ENCODE measurements at places on chromosomes 2 and 18.

DNA sequence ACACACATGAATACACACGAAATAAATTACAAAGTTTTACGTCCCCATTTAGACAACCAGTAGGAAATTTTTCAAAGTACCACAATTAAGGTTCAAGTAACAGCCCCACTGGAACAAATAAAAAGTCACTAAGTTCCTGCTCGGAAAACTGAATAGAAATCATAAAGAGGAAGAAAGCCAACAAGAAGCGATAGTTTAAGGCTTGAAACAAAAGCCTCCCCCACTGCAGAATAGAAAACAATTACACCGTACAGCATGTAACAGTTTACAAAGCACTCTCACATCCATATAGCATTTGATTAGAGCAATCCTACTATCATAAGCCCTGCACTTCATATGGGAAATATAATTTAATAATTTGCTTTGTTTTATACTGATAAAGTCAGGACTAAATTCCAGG, 15.5 kb downstream of the KLF7 start:
- no peak for DNase-seq

GRCh38 chr2:237733677-237734300, 64.8 kb upstream of the RBM44 start:
- peak; percentile 60 for DNase-seq

- DNase-seq, result no peak
Observed at GRCh38 chr2:135245071-135245470, 193.0 kb downstream of the RAB3GAP1 start.

DNA sequence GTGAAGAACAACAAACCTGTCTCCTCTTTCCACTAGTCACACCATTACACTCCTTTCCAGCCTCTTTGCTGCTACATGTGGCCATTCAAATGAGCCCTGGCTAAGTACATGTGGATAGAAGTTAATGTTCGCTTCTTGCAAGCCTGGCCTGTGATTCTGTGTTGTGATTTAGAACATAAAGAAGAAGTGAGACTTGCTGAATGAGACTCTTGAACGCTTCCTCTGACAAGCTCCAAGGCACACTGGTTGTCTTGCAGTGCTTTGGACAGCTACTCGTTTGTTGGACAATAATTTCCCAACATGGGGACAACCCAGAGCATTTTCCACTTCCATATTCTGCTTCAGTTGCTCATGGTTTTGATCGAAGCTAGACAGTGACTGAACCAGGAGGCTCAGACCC, 57.3 kb downstream of the CCDC74A start:
- no peak for DNase-seq

DNA sequence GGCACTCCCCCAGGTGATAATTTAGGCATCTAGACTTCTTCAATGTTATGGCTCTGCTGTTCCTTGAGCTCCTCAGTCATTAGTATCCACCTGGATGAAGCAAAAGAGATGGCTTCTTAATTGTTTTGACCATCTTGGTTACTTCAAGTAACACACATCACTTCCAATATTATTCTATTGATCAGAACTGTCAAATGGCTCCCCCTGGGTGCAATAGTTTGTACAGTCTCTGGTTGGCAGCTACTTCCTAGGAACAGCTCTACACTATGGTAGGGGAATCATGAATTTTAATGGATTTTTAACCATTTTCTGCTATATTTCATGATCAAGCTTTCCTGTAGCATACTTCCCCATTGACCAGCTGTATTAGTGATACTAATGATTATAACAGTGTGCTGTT, 157.0 kb downstream of the NYAP2 start:
- DNase-seq, result no peak

- no peak for DNase-seq
Observed at GRCh38 chr2:159131914-159132281, 154.6 kb downstream of the WDSUB1 start.

GRCh38 chr2:109333414-109334210, 204.6 kb downstream of the SH3RF3 start:
- no peak for DNase-seq

GRCh38 chr2:210099940-210100339, 71.3 kb downstream of the KANSL1L start:
- DNase-seq, result no peak

- no peak for DNase-seq
Observed at GRCh38 chr2:6692819-6693218, 172.9 kb downstream of the CMPK2 start.

DNA sequence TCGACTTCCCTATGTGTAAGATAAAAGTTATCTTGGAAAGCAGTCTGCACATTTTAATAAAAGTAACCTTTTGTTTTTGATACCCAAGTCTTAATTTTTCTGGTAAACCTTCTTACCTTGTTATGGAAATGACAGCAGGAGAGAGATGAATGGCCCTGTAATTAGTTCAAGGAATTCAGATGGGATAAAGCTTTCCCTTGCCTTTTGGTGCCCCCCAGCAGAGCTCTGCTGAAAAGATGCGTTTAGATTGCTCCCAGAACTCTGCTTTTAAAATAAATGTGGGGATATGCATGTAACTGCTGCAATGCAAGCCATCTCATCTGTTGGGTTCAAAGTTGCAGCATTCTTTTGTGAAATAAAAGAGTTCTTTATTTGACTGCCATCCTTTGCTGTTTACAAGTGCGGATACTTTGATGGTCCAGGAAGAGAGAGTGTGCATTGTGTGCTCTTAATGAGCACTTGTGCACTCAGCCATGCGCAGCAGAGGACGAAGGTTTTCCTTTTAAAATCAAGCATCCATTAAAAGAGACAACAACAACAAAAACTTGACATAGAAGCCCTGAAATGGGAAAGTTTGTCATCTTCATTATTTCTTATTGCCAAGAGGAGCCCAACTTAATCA, 176.7 kb upstream of the ST6GAL2 start:
- DNase-seq, result no peak

GRCh38 chr2:100042562-100042961, 99.8 kb downstream of the AFF3 start:
- DNase-seq, result no peak

DNA sequence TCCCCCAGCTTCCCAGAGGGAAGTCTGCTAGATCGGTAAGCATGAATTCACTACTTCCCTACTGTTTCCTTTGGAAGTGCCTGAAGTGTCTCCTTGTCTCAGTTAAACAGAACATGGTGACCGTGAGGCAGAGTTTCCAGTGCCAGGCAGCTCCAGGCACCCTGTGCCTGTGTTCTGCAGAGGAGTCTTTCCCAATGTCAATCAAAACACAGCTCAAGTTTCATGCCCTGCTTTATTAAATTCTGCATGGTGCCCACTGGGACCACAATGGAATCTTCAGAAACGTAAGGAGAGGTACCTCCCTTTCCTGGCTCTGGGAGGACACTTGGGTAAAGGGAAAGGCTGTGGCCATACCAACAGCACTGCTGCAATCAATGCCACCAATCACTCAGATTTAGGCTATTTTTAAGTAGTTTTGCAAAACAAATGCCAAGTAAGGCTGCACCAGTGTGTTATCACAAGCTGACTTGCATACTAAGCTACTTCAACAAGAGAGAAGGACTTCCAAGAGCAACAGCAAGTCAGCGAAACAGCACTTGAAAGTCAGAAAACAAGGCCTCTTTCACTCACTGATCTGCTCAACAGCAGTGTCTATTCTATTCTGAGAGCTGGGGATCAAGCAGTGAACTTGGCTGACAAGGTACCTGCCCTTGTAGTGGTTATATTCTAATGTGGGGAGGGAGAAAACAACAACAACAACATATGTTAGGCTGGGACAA, 14.9 kb downstream of the LPIN2 start:
- no peak for DNase-seq

DNA sequence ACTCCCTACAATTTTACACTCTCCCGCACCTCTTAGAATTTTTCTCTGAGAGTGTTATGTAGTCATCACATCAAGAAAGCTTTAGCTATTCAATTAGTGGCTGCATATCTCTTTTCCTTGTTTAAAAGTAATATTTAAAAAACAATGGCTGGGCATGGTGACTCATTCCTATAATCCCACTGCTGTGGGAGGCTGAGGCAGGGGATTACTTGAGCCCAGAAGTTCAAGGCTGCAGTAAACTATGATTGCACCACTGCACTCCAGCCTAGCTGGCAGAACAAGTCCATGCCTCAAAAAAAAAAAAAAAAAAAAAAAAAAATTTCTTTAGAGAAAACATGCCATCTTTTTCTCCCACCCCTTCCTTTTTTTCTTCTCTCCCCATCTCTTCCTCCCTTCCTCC, 44.3 kb downstream of the AQP4 start:
- DNase-seq, result no peak

DNA sequence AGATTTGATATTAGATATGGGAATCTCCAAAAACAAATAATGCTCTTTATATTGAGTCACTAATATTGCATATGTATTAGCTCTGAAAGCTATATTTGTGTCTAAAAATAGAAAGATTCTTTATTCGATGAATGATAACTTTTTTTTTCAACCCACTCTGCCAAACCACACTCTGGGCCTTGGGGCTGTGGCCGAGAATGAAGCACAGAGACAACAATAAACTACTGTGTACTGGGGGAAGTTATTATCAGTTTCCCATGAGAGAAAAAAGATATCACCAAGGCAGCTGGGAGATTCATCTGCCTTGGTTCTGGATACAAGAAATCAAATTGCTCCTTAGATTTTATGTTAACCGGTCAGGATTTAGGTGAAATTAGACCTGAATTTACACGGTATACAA, 762.2 kb downstream of the SUCLG1 start:
- DNase-seq, result no peak
